ENCODE measurements at places on chromosomes 5 and 9.

GRCh38 chr9:13628526-13628925, 349.0 kb upstream of the MPDZ start:
- DNase-seq = no peak

- no peak for DNase-seq
Measured at GRCh38 chr5:147708708-147709107, 73.8 kb downstream of the JAKMIP2 start.

- DNase-seq = no peak
Measured at GRCh38 chr5:20446121-20446520, 458.1 kb upstream of the CDH18 start.

DNA sequence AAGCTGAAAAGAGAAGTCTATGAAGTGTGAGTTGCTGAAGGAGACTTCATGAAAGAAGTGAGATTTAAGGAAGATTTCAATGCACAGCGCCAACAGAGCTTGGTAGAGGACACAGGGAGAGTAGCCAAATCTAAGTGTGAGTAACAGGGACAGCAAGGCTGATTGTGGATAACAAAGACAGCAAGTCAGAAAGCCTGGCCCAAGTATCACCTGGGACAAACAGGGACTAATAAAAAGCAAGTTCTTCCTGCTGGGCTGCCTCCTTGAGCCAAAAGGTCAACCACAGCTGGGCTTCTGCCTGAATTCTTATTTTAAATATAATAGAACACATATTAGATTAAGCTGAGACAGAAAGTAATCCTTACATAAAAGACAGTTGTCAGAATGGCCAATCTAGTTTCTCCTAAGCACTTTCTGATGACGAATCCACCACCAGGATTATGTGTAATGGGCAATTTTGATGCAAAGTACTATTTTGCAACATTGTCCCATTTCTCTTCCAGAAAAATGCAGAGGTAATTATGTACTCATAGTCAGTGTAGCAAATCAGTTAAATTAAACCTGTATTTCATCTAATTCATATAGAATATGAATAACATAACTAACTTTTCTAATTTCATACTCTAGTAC, 73.8 kb downstream of the MAPKAP1 start:
- DNase-seq = no peak

GRCh38 chr5:176524138-176524537, 13.1 kb downstream of the RNF44 start:
- no peak for DNase-seq
